ENCODE measurements at places on chromosomes 5 and 9.

DNA sequence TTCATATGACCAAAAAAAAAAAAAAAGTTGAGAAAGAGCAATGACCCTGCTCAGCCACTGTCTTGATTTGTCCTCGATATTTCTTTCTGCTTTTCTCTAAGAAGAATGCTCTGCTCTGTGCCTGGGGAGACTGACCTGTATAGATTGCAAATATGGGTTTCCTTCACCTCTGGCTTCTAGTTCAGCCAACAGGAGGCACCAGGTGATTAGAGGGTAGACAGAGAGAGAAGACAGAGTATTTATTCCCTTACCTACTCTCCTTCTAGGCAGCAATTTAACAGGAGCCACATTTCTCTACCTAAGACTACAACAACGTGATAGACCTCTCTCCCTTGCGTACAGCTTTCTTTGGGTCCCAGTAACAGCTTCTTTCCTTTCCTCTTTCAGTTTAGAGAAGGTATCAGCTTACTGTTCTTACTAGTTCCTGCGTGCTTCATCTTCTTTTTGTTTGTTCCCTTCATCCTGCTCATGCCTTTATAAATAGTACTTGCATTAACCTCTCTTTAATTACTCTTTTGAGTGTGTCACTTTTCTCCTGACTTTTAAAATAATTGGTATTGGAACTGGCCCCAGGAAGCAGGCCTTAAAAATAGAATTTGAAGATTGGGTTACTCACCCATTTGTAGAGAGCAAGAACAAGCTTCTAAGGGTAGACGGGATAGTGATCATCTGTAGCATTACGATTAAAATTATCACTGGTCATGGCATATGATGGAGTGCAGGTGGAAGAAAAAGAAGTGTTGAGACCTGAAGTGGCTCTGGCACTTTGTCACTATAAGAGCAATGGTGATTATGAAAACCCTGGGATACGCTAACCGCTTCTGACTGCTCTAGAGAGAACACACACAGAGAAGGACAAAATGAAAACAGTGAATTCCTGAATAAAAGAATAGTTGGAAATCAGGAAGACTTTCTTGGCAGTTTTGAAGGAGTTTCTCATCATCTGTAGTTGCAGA, 161.2 kb upstream of the FSTL4 start:
- no peak for DNase-seq

DNA sequence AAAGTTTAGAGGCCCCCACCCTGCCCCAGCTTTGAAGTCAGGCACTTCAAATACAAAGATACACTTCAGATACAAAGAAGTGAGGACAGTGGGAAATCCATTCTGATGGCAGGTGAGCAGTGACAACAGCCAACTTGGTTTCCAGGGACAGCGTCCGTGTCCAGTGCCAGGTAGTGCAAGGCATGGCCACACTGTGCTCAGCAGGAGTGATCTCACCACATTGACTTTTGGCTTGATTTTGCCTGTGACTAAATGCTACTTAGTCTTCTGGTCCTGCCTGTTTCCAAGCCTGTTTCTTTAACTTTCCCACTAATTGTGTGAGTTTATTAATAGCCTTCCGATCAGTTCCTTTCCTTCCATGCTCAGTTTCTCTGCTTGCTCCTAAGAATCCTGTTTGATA, 72.6 kb upstream of the PALM2AKAP2 start:
- no peak for DNase-seq

GRCh38 chr5:1402611-1403255, 42.5 kb downstream of the SLC6A3 start:
- DNase-seq: no peak

DNA sequence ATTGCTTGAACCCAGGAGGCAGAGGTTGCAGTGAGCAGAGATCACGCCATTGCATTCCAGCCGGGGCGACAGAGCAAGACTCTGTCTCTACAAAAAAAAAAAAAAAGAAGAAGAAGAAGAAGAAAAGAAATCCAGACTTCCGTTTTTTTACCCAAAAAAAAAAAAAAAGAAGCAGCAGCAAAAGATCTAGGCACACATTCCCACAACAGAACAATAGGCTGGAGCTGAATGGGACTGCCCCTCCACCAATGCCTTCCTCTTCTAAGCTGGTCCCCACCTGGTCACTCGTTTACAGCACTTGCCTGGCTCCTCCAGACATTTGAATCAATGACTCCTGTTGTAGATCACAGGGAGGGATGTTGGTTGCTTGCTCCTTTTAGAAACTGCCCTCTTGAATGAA, 1.6 kb upstream of the LMAN2 start:
- no peak for DNase-seq

DNA sequence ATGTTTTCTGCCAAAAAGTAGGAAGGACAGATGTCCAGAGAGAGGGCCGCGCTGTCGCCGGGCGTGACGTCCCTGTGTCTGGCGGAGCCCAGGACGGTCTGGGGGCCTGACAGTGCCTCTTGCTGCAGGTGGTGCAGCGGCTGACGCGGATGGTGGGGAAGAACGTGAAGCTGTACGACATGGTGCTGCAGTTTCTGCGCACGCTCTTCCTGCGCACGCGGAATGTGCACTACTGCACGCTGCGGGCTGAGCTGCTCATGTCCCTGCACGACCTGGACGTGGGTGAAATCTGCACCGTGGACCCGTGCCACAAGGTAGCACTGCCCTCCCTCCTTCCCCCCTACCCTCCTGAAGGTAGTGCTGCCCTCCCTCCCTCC, 7.8 kb downstream of the NELFB start:
- DNase-seq: no peak

- DNase-seq: peak; percentile 22
These were observed 185.3 kb upstream of the WWC1 start for GRCh38 chr5:168106008-168106761.
